ENCODE measurements at places on chromosomes 7 and 10.

- H3K27ac ChIP-seq = no peak overlapping the region
- peaks cover 18% of the 10 kb centered on the region for H3K27me3 ChIP-seq
- no peaks in the 10 kb centered on the region for H3K36me3 ChIP-seq
- H3K4me3 ChIP-seq = no peak overlapping the region
- H3K4me1 ChIP-seq = no peaks in the 10 kb centered on the region
Measured at GRCh38 chr10:124379609-124380193, 39.0 kb downstream of the OAT start.

DNA sequence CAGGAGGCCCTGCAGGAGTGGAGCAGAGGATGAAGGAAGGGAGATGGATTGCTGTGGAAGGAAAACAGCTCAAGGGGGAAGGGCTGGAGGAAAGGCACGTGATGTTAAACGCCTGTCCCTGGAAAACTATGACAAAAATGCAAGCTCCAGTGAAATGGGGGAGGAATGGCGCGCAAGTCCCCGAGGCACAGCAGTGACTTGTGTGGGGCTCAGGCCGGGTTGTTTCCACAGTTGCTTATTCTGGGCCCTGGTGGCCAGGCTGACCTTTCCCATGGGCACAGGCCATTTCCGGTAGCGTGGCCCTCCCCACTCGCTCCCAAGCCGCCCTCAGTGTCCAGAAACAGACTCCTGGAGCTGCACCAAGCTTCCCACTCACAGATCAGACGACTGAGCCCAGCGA is 68.1 kb upstream of the PDGFA start:
- H3K4me3 ChIP-seq = no peak overlapping the region
- no peak for DNase-seq
- no peak overlapping the region for H3K27ac ChIP-seq
- no peaks in the 10 kb centered on the region for H3K36me3 ChIP-seq
- H3K27me3 ChIP-seq = no peaks in the 10 kb centered on the region

GRCh38 chr7:43135129-43135528 is 22.7 kb downstream of the HECW1 start:
- H3K36me3 ChIP-seq = no peaks in the 10 kb centered on the region
- no peaks in the 10 kb centered on the region for H3K27me3 ChIP-seq
- H3K4me3 ChIP-seq = no peak overlapping the region
- peak; percentile 29 for DNase-seq
- H3K4me1 ChIP-seq = peaks cover 50% of the 10 kb centered on the region
- H3K27ac ChIP-seq = no peak overlapping the region

- H3K4me3 ChIP-seq = peak overlapping the region; percentile 80
- H3K27ac ChIP-seq = peak overlapping the region; percentile 88
- peaks cover 21% of the 10 kb centered on the region for H3K36me3 ChIP-seq
Measured at GRCh38 chr7:35694161-35694783, 663 bp downstream of the HERPUD2 start.

DNA sequence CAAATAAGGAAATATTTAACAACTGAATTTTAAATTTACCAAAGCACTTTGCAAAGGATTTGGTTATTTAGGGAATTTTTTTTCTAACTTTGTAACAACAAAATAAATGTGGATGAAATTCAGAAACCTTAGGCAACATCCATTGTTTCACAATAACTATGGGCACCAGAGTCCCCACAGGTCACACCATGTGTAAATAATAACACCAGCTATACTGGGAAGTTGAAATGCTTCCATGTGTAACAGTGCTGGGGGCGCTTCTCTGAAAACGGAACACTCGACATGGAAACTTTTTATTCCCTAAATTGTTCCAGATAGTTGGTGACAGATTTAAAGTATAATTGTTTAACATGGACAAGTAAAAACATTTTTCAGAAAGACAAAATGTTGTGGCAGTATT is 818.6 kb downstream of the TNS3 start:
- H3K27me3 ChIP-seq = no peaks in the 10 kb centered on the region
- no peak for DNase-seq
- H3K27ac ChIP-seq = 0 out of 2 replicates have a peak overlapping the region, but pooled peaks have one; percentile 5
- no peak overlapping the region for H3K4me3 ChIP-seq
- H3K4me1 ChIP-seq = peaks cover 18% of the 10 kb centered on the region

- no peak for DNase-seq
- no peaks in the 10 kb centered on the region for H3K4me1 ChIP-seq
- no peak overlapping the region for H3K27ac ChIP-seq
- H3K27me3 ChIP-seq = peaks cover 38% of the 10 kb centered on the region
Measured at GRCh38 chr10:49768731-49769130, 6.6 kb upstream of the OGDHL start.

GRCh38 chr7:123355576-123356190 is 155.9 kb upstream of the SLC13A1 start:
- peaks cover 18% of the 10 kb centered on the region for H3K4me1 ChIP-seq
- H3K36me3 ChIP-seq = peaks cover 31% of the 10 kb centered on the region
- no peak overlapping the region for H3K4me3 ChIP-seq
- H3K27me3 ChIP-seq = no peaks in the 10 kb centered on the region
- DNase-seq = peak; percentile 62

GRCh38 chr7:53604201-53604600 is 568.8 kb downstream of the POM121L12 start:
- no peak overlapping the region for H3K4me3 ChIP-seq
- no peaks in the 10 kb centered on the region for H3K4me1 ChIP-seq
- no peak for DNase-seq
- no peaks in the 10 kb centered on the region for H3K27me3 ChIP-seq
- H3K27ac ChIP-seq = no peak overlapping the region
- no peaks in the 10 kb centered on the region for H3K36me3 ChIP-seq

DNA sequence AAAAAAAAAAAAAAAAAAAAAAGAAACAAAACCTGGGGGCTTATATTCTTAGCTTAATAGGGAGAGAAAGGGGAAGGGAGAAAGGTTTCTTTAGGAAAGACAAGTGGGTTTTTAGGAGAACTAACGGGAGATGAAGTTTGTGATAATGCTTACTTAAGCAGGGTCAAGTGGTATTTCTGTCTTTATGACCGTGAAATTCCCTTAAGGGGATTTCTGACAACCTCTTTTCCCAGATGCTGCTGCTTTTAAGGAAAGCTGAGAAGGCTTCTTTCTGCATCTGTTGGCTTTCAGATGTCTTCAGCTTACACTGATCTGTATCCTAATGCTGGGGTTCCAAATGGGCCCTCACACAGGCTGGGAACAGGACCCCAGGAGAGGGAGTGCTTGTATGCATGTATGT is 42.6 kb downstream of the ADAMTS14 start:
- no peak overlapping the region for H3K4me3 ChIP-seq
- H3K4me1 ChIP-seq = peaks cover 6% of the 10 kb centered on the region
- no peaks in the 10 kb centered on the region for H3K27me3 ChIP-seq
- no peak for DNase-seq
- no peak overlapping the region for H3K27ac ChIP-seq

- H3K27ac ChIP-seq = no peak overlapping the region
- no peaks in the 10 kb centered on the region for H3K4me1 ChIP-seq
- no peak for DNase-seq
- no peak overlapping the region for H3K4me3 ChIP-seq
Measured at GRCh38 chr7:129367349-129367699, 66.9 kb upstream of the STRIP2 start.

Data from SJSA1 (cell line).